ENCODE measurements at places on chromosomes 2 and 18. TPM values are rescaled to one million over a fixed set of nuclear protein-coding genes. Genes with fewer than 3 reads are reported as not detected.

The C18orf54 gene
- polyA plus RNA-seq, result 7.1 TPM

DNA sequence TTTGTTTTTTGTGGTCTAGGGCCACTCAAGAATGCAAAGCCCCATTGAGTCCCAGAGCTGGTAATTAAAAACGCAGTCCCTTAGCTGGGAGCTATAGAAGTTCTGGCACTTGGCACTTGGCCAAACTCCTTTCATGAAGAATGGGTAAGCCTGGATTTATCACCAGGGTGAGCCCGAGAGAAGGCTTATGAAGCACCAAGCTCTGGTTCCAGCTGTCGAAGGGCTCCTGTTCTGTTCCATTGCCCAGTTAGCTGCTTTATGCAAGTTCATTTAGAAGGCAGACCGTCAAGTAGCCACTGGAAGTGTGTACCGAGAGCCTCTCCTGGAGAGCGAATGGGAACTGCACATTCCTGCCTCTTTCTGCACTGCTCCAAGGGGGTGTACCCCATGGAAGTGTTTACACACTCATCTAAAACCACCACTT is 14.2 kb downstream of the ECEL1 start:
- peak; percentile 43 for DNase-seq

- DNase-seq, result no peak
These were observed 4.6 kb upstream of the MLPH start for GRCh38 chr2:237482485-237482884.

The ZAP70 gene
- 2.1 TPM for polyA plus RNA-seq

- DNase-seq, result no peak
These were observed 54.8 kb upstream of the REV1 start for GRCh38 chr2:99544608-99545007.

DNA sequence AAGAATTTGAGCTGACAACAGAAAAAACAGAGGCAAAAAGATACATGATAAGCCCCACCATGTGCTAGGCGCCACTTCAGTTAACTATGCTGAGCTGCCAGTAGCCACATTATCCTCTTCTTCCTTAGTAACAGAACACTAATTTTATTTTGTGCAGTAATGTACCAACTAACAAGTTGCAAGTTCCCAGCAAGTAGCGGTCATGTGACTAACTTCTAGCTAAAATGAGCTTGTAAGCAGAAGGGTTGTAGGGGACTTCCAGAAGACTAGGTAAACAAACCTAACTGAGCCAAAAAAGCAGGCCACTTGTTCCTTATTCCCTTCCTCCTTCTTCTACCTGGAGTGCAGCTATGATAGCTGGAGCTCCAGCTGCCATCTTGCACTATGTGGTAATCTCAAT is 75.5 kb downstream of the DTNB start:
- no peak for DNase-seq

DNA sequence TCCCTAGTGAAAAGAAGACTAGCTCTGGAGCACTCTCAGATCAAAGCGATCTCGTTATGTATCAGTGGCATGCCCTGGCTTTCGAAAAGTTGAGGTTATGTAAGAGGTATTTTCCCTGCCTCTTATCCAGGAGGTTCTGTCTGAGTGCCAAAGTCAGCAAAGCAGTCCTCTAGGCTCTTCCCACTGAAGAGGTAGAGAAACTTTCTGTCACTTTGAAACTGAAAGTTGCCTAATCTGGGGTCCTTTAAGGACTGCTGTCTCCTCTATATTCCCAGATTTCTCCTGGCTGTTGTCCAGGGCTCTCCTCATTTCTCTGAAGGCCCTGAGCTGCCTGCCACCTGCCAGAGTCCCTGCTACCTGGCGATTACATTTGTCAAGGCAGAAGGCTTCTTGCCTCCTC is 96.3 kb downstream of the B3GNT2 start:
- DNase-seq, result no peak

The STK36 gene
- 18.9 TPM for polyA plus RNA-seq

DNA sequence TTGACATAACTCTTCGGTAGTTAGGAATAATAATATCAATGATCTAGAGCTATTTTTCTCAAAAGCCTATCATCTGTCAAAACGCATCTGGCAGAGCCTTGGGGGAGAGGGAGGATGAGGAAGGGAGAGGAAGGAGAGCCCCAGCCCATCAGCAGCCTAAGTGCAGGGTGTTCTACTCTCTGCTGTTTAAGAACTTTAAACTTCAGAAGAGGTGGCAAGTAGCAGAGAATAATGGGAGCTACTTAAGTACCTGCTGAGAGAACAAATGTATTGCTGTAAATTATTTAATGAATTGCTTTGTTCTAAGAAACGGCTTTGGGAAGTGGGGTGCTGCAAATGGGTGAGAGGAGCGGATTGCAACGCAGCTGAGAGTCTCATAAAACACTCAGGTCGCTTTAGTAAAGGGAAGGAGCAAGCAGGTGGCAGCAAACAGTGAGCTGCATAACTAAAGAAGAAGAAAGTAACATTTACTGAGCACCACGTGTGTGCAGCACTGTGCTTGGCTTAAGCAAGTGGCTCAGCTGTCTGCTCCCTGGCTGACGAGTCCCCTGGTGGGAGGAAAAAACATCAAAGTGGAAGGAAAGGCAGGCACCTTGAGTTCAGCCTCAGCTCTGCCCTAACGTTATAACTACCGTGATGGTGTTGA is 26.3 kb upstream of the SH3RF3 start:
- DNase-seq, result no peak

- DNase-seq, result no peak
These were observed 80.2 kb upstream of the ITGA4 start for GRCh38 chr2:181376999-181377398.

The MAB21L4 gene
- polyA plus RNA-seq, result 0.29 TPM

DNA sequence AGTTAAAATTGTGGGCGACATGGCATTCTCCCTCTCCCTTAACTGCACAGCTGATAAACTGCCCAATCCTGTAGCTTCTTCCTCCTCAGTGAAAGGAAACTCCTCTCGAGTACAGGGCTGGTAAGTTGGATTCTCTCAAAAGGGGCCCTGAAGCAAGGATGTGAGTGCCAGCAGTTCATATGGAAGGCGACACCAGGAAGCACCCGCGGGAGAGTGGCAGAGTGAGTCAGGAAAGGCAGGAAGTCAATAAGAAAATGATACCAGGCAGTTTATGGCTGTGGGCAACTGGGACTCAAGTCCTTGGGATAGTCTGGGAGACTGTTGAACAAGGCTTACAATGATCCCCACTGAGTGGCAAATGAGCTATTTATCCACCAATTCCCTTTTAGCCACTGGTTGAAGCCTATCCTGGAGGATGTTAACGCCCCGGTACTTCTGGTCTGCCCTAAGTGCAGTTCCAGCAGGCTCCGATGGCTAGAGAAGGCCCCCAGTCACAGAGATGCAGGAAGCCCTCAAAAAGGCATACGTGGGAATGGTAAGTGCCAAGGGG is 34.8 kb downstream of the ABHD3 start:
- no peak for DNase-seq

DNA sequence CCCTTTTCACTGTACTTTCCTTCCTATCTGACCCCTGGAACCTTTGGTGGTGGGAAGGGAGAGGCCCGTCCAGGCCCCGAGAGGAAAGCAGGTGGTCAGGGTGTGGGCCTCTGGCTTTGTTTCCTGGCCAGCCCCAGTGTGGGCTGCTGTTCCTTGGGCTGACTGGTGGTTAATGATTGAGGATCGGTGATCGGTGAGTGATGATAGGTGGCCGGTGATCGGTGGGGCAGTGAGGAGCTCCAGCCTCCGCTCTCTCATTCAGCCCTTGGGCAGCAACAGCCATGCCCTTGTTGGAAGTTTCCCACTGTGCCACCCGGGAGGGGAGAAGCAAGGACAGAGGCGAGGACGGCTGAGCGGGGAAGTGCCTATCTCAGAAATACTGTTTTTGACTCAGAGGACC is 7.3 kb downstream of the ACKR3 start:
- DNase-seq, result no peak

The SEH1L gene
- 24.1 TPM for polyA plus RNA-seq

The SCYGR8 gene
- polyA plus RNA-seq, result not detected

DNA sequence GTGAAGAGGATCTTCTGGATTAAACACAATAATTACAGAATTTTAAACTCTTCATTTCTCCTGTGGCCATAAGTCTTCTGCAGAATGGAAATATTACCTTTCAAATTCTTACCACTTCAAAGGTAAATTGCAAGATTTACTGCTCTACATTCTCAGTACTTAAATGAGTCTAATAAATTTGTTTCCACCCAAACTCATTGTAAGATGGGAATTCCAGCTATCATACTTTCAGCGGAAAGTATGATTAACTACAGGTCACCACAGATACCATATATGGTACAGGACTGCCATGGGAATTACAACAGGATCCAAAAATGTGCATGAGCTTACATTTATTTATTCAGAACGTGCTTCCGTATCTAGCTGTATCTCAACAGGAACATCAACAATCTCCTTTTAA is 3.1 kb downstream of the DSC3 start:
- no peak for DNase-seq

The MPP4 gene
- 0.13 TPM for polyA plus RNA-seq

The CDK15 gene
- polyA plus RNA-seq, result 2.5 TPM

DNA sequence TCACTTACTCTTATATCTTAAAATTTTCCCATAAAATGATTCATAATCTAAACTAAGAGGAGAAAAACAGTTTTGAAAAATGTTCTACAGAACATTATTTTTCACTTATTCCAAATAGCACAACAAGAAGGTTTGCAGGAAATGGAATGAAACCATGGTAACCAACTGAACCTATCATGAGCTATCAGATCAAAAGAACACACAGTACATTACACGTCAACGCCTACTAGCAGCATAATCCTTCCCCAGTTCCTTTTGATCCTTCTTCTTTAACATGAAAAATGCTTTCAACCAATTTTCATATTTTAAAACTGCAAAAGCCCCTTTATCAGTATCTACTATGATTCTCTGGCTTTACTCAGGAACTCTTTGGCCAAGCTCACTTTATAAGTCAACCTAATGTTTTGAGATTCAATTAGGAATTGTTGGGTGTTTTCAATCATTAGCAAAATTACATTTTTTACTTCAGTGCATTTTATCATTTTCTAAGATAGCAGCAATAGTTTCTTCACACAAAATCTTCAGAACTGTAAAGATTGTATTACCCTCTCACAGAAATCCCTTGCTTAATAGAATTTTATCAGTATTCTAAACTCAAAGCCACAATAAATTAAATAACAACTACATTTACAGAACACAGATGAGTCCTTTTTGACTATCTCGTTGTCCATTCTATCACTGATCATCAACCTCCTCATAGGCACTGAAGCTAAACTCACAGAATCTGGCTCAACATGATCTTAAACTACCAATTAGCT is 102.5 kb downstream of the CHN1 start:
- no peak for DNase-seq

GRCh38 chr2:204015118-204015843 is 78.7 kb downstream of the ICOS start:
- no peak for DNase-seq

DNA sequence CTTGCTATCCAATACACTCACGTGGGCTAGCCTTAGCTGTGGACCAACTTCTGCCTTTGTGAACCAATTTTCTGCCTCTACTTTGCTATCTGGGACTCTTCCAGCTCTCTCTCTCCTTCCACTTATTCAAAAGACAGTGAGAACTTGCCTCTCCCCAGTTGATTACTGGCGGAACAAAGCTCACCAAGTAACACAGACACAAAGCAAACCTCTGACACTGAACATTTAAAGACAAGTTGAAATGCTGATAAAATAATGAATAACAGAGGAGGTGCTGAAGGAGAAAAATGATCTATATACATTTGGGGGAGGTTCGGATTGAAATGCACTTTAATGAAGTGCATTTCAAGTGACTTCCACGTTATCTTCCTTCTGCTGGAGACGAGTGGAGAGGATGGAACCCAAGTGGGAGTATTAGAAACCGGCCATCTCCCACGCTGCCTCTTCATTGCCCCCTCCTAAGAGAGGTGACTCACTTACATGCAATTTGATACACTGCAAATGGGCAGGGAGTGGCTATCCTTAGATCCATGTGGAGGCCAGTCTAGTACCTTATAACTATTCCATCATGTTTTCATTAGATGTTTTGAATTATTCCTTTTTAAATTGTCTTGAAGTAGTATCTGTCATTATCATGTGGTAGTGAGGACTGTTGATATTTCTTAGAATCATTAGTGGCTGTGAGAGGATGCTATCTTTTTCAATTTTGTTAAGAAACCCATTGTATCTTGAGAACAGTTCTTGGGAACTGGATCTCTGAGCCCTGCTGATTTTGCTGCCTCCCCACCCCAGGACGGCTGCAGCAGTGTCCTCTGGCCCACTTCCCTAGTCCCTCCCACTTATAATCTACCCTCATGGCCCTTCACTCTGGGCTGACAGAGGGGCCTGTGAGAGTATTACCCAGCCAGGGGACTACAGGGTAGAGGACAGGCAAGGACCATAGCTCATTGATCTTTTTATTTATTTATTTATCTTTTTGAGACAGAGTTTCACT is 6.0 kb upstream of the GLI2 start:
- DNase-seq, result peak; percentile 61
